ENCODE measurements at places on chromosomes 11 and 22.

DNA sequence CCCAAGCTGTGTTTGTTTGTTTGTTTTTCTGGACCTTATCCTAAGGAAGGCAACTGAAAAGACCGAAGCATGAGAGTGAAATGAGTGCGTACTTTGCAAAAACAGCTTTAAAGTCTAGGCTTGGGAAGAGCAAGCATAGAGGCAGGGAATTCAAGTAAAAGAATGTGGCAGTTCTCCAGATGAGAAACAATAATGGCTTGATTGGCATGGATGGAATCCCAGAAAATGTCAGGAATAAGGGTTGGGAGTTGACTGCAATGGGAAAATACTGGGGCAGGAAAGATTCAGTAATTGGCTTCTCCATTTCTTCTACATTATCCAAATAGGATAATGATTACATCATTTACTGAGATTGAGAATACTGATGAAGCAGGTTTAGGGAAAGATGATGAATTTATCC is 17.5 kb downstream of the SAAL1 start:
- no peak for DNase-seq

GRCh38 chr22:38824585-38824984 is 19.2 kb downstream of the NPTXR start:
- DNase-seq = no peak

GRCh38 chr11:1624621-1625020 is 2.7 kb upstream of the KRTAP5-4 start:
- DNase-seq = no peak

DNA sequence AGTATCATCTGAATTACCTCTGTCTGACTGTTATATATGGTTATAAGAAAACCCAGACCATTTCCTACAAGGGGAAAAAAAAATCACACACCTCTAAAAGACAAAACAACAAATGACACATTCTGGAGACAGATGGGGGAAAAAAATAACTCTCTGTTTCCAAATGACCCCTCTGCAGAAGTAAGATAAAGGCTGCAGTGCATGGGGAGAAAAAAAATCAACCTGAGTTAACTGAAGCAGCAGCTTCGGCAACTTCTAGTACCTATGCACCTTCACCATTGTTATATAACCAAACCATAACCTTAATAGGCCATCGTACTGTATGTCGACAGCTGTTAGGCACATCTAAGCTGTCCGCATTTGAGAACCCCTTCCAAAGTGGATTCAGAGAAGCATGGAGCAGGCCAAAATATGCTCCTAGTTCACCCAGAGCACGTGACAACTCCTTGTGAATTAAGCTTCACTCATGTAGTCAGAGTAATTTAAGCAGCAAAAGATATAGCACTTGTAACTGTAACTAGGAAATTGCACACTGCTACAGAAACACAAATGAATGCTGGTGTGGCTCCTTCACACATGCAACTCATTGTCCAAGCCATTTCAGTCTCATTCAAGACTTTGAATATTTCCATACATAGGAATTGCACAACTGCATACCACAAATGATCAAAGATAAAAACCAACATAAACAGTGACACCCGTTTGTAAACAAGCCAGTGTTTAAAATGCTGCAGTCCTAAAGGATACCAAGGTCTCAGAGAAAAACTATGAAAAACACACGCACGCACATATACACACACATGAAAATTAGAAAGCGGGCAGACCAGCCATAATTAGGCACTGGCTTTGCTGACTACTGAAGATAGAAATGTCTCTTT is 2.7 kb downstream of the SIK3 start:
- no peak for DNase-seq

DNA sequence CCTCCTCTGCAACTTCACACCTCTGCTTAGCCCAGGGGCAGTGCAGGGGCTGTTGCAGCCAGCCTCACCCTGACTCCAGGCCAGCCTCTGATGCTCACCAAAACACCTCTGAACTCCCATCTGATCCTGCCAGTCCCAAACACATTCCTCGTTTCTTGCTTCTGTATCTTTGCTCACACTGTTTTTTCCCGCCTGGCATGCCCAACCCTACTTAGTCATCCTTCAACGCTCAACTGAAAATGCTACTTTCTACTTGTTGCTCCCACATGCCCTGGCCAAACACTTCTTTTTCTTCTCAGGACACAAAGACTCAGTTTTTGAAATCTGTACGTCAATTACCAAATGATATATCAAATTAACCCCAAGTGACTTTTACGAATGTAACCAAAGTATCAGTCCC is 140.8 kb upstream of the ZBED5 start:
- DNase-seq = no peak

GRCh38 chr11:78415338-78415737 is 2.3 kb downstream of the GAB2 start:
- no peak for DNase-seq

Data from kidney epithelial cell (primary cell).